Activated naive CD8-positive, alpha-beta T cell treated with anti-CD3 and anti-CD28 coated beads for 36 hours (primary cell): ENCODE measurements at places on chromosomes 4 and X. TPM values are rescaled to one million over a fixed set of nuclear protein-coding genes. Genes with fewer than 3 reads are reported as not detected.

DNA sequence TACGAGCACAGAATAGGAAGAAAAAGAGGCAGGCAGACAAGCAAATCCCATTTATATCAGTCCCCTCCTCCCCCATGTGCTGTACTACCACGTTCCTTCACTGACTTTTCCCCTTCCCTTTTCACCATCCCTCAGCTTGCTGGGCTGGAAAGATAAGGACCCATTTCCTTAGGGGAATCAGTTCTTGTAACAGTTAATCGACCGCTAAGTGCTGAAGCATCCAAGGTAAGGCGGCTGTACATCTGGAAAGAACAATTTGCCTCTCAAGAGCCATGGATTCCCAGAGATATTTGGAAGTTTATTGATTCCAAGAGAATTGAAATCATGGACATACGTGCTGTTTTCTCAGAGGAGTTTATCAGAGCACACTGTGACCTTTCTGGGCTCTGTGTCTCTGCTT lies 1688.0 kb downstream of the STIM2 start:
- DNase-seq: no peak

GRCh38 chrX:38275615-38276014 lies 51.7 kb downstream of the RPGR start:
- DNase-seq: no peak

- no peak for DNase-seq
Observed at GRCh38 chr4:164904941-164905340, 28.0 kb downstream of the APELA start.

- DNase-seq: no peak
Observed at GRCh38 chr4:102104278-102104677, 241.0 kb downstream of the SLC39A8 start.

DNA sequence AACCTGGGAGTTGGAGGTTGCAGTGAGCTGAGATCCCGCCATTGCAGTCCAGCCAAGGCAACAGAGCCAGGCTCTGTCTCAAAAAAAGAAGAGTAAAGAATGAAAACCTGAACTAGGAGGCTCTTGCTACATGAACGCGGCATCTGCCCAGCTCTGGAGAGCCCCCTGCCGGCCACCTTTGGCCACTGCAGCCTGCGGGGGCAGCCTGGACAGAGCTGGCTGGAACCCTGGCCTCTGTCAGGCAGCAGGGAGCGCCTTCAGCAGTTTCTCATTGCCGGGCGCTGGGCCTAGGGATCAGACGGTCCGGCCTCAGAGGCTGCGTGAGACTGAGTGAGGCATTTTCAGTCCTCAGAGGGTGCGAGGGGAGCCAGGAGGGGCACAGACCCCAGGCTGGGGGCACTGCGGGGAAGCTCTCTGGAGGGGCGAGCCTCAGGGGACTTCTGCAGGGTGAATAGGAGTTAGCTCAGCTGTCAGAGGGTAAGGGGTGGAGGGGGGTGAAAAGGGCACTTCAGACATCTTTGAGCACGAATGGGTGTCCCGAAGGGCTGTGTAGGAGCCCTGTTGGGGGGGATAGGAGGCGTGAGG lies 17.5 kb downstream of the DOK7 start:
- peak; percentile 77 for DNase-seq

DNA sequence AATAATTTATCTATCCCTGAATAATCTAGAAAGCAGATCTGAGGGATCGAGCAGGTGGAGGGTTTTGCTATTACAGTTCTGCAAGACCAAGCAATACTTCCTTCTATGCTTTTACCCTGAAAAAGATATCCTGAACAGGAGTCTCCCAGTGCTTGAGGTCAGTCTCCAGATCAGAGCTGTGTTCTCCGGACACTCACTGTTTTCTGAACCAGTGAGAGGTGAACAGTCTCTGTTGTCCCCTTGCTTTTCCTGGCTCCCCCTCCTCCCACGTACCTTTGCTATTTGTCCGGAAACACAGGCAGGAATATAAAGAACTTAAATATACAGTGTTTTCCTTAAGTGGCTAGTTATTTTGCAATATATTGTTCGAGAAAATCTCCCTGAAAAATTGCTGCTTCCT lies 116.6 kb downstream of the ATXN3L start:
- DNase-seq: no peak

DNA sequence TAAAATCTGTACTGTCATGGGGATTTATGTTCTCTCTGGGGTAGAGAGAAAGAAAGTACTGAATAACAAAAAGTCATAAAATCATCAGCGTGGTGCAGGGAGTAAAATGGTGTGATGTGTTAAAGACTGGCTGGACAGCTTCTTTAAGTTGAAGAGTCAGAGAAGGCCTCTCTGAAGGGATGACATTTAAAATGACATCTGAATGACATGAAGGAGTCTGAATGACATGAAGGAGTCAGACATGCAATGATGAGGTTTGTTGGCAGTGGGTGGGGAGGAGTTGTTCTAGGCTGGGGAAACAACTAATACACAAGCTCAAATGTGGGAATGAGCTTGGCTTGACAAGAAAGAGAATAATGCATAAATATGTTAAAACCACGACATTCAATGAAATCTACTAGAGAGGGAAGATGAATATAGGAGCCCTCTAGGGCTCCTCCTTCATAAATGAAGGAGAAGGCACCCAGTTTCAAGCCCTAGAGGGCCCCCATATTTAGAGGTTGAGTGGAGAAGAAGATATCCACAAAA lies 63.9 kb upstream of the KIT start:
- no peak for DNase-seq

DNA sequence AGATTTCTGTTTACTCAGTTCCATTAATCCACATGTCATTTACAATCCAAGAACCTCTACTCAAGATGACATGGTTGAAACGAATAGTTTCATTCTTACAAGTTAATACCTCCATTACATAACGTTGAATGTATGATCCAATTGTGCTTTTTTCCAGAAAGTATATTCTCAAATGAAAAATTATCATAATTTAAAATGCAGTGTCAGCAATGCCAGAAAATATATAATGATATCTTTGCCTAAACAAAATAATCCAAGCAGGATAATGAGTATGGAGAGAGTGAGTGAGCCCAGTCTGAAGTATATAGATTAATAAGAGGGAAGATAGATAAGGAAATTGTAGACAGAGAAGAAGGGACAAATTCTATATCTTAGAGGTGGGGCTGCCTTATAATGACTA lies 505.0 kb downstream of the CENPC start:
- no peak for DNase-seq

- no peak for DNase-seq
Observed at GRCh38 chr4:69075061-69075792, 21.0 kb upstream of the UGT2B7 start.

DNA sequence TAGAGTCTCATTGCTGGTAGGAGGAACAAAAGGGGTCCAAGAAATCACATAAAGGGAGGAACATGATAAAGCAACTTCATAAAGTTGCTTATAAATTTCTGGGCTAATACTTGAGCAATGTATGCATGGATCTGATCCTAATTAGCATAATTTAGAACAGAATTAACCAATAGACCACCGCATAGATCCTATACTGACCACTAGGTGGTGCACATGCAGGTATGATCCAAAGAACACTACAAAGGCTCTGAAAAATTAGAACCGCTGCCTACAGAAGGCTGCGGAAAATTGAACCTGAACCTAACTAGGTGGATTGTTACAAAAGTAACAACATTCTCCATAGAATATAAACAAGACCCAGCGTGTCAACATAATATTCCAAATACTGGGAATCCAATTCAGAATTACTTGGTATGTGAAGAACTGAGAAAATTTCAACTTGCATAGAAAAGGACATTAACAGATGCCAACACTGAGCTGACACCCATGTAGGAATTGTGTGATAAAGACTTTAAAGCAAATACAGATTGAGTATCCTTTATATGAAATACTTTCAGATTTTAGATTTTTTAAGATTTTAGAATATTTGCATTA lies 23.3 kb downstream of the BRCC3 start:
- peak; percentile 5 for DNase-seq

DNA sequence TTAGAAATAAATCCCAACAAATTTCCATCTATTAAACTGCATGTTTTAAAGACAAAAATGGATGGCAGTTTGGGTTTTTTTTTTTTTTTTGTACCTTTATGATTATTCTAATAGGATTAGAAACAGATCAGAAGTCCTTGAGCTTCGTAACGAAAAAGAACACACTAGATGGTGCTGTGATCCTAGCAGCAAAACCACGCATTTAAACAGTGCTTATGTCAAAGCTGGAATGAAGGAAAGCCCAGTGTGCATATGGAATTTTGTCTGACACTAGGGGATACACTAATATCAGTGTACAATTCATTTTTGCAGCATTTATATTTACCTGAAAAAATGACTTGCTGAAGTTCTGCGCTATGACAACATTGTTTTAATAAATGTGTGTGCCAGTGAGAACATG lies 229.1 kb downstream of the VEGFC start:
- DNase-seq: no peak

GRCh38 chr4:19472666-19473065 lies 779.0 kb upstream of the SLIT2 start:
- no peak for DNase-seq

DNA sequence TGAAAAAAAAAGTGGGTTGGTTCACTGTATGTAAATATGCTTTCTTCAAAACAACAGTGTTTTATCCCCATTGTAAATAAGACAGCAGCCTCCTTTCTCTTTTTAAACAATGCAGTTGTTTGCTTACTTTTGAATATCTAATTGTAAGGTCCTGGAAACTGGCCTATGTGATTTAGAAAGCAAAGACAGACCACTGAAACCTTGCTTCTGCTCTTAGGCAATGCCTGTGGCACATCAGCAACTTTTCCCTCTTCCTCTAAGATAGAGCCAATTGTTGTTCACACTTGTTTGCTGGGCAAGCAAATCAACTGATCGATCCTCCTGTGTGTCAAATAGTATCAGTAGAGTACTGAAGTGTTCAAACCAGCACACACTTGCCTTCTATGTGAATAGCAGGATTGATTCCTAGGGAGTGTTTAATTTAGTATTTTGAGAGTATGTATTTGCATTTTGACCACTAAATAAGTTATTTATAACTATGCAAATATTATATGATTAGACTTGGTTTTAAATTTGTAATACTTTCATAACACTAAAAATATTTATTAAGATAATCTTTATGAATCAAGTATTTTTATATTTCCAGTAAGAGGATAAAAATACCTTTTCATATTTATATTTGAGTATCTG lies 55.4 kb upstream of the GRPR start:
- no peak for DNase-seq

GRCh38 chr4:127448986-127449385 lies 183.8 kb upstream of the INTU start:
- DNase-seq: no peak

DNA sequence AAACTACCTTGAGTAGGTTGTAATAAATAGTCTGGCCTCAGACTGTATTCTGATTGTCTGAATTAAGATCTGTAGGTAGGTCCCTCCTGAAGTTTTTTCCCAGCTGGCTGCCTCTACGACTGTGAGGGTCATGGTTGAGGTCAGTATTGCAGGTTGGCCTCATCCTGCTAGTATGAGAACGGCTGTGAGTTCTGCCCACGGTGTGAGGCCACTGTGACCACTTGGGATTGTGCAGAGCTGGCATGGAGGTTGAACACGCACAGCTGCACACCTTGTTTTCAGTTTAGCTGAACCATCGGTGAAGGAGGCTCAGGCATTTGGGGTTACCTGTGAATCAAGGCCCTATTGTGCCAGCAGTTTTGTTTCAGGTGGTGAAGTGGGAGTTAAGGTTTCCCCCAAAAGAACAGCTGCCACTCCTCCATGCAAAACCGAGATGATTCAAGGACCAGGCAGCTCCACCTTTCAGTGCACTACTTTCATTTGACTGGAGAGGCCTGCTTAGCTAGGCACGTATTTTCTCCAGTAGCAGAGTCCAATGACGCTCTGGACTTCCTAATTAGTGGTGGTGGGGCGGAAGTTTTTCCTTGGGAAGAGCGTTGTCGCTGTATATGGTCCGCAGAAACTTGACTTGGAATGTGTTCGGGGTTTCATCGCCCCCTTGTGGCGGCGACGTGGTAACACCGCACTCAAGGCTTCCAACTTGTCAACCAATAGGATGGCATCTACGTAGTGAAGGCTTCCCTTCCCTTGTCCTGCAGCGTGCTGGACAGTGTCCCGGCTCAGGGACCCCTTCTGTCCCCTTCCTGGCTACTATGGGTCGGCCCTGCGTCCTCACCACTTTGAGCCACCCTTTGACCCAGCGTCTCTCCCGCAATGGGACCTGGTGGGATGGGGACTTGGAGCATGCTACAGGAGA lies 13.8 kb downstream of the CMC4 start:
- peak; percentile 10 for DNase-seq

DNA sequence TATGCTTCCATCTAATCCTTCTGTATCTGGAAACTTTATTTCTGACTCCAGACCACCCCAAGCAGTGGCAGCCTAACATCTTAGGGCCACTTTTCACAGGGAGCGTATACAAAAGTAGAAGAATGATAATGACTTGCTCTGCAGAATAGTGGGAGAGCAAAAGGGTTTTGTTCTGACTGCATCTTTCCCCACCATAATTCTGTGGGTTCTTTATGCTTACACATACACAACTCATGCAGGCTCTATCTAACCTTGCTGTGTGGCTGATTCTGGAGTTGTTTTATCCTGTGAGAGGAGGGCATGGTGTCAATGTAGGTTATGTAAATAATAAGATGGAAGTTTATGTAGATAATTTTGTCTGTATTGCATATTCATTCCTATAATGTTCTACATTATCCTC lies 42.4 kb upstream of the NDNF start:
- no peak for DNase-seq

- no peak for DNase-seq
Observed at GRCh38 chrX:134716620-134717012, 58.3 kb upstream of the PLAC1 start.

GRCh38 chrX:149540621-149541520 lies at the start of gene EOLA1:
EOLA1 (plus strand) TSS chrX:149541012; CDS start chrX:149545631, 4,619 bp downstream.
- DNase-seq: peak; percentile 85

DNA sequence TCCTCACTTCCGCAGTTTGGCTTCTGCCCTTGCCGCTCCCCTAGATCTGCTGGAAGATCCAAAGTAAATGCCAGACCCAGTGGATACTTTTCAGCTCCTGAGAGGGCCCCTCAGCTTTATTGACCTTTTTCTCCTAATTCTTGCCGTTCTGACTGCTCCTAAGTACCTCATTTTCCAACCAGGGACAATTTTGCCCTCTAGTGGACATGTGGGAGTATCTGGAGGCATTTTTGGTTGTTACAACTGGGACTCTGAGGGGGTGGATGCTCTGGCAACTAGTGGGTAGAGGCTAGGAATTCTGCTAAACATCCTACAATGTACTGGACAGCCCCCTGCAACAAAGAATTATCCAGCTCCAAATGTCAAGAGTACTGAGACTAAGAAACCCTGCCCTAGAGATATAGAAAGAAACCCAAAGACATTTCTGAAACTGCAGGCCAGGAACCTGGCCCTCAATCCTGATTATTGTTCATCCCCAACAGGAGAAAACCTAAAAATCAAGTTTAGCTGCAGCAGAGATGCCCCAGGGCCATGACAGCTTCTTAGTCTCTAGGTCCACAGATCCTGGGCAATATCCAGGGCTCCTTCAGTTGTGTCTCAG lies 3.4 kb downstream of the TEX13B start:
- DNase-seq: no peak

The SPARCL1 gene
- total RNA-seq: not detected

The ARL9 gene
- total RNA-seq: 0.46 TPM

The CTAG1A gene
- not detected for total RNA-seq

The MAGEA10 gene
- total RNA-seq: not detected

The PNMA6A gene
- total RNA-seq: 2.1 TPM
